ENCODE measurements at places on chromosomes 3 and 15.

DNA sequence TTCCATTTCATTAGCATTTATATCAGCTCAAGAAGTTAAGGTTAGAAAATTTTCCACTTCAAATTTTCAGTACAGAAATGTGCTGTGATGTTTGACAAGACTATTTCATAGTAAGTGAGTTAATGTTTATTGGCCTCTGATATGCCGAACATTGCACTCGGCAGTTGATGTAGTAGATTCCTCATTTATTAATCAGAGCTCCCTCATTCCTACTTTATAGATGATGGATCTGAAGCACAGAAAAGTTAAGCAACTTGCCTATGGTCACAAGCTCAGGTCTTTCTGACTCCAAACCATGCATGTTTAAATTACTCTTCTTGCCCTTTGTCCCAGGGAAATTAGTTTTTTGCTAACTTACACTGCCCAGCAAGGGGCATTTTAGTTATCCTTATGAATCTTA lies 92.0 kb downstream of the ATG7 start:
- DNase-seq: no peak

DNA sequence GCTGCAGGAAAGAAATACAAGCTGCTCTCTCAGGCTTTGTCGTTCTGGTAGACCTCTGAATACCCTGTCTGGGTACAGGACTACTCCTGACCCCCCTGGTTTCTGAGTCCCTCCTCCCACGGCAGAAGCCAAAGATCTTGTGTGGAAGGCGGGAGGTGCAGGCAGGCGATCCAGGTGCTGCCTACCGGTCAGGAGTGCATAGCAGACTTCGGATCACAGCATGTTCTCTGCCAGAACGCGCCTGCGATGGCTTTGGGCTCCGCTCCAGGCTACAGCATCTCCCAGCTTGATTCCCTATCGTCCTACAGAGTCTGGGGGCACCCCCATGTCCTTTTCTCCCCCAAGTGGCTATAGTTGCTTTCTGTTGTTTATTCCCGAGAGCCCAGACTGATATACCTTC lies 2.5 kb upstream of the CFAP100 start:
- DNase-seq: no peak

DNA sequence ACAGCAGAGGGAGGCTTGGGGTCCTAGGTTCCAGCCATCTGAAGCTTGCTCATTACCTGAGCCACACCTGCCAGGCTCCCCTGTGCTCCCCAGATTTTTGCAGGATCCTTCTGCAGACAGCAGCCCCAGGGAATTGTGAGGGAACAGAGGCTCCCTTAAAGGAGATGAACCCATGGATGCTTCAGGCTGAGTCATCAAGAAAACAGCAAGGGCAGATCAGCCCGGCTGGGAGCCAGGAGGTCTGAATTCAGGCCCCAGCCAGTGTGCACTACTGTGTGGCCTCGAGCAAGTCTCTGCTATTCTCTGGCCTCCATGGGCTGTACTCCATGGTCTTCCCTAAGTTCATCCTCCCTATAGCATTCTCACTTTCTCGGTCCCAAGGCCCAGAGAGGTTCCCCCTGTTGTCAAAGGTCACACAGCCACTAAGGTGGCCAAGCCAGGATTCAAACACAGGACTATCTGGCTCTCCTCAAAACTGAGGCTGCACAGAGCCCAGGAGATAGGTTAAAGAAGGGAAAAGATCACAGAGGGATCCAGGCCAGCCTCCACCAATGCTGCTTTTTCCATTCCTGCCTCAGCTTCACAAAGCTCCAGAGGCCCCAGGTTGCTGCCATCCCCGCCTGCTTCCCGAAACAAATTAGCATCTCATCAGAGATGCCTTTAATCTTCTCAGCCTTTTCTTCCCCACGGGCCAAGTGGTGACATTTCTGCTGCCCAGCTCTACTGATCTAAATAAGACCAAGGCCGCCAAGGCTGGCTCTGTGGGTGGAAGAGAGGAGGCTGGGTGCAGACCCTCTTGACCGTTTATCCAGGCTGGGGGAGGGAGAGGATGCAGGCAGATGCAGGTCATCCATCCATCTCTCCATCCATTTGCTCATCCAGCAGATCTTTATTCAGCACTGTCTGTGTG lies 21.2 kb upstream of the GRIP2 start:
- DNase-seq: no peak

- DNase-seq: no peak
Measured at GRCh38 chr3:161559177-161559998, 62.8 kb downstream of the OTOL1 start.

GRCh38 chr3:116034794-116035193 lies 410.5 kb downstream of the LSAMP start:
- DNase-seq: no peak

DNA sequence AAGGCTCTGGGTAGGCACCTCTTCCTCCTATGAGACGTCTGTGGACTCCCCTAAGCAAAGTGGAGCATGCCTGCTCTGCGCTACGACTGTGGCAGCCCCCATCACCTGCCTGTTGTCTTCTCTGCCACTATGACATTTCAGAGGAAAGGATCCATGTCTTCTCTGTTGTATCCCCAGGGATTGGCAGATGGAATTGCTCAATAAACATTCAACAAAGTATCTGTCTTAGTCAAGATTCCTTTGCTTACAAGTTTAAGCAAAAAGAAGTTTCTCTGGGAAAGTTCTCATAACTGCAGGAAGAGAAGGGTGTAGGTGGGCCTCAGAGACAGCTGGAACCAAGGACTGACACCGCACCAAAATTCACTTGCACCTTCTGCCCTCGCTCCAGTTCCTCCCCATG lies 34.3 kb downstream of the AMOTL2 start:
- no peak for DNase-seq

DNA sequence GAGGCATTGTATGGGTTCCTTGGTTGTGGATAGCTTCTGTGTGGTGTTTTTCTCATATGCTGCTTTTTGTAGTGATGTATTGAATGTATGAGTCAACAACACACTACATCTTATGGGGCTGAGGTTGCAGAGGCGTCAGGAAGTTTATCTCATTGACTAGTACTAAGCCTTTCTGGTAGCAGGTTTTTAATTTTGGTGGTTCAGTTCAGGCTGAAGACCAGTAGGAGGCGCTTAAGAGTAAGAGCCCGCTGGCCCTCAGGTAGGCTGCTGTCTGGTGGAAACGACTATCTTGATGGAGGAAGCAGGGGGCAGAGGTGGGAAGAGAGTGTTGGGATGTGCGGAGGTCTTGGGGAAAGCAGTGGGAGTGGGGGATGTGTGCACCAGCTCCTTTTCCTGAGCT lies 62.4 kb downstream of the RTP4 start:
- no peak for DNase-seq

- DNase-seq: no peak
Measured at GRCh38 chr3:59996056-59996455, 946.2 kb upstream of the CFAP20DC start.

DNA sequence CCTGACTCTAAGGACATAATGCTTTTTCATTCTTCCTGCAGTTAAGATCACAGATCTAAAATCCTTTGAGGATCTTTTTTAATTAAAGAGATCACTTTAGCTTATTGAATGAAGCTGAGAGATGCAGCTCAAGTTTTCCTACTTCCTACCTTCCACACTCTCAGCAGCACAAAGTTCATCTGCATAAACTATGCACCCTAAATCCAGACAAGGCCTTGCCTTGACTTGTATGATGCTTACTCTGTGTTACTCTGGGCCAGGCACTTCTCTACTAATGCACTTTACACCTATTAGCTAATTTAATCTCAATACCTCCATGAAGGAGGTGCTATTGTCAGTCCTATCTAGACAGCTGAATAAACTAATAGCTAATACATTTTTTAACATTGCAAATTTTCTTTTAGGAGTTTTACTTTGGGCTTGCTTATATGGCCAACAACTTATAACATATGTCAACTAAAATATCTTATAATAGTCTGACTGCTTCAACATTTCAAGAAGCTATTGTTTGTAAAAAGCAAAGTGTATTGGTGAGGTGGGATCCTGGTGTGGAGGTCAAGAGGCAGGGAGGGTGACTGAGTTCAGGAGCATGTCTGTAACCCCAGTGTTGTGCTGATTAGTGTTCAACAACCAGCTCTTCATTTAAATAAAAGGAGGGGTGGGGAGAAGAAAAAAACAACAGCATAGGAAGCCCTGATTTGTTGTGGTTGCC lies 172.4 kb upstream of the ATP11B start:
- no peak for DNase-seq

DNA sequence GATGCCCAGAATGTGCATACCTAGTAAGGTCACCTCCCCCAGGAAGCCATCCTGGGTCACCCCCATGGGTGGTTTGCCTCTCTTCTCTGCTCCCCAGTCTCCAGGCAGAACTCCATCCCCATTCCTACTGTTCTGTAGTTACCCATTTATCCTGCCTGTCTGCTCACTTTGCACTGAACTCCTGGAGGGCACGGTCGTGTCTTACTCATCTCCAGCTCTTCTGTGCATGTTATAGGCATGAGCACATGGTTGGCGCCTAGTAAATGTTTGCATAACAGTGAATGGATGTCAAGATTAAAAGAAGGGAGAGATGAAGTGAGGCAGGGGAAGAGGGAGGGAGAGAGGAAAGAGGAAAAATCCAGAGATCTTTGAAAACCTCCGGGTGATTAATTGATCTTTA lies 208.4 kb upstream of the TRIM42 start:
- no peak for DNase-seq

- no peak for DNase-seq
Measured at GRCh38 chr15:100683434-100683833, 81.0 kb downstream of the ASB7 start.

DNA sequence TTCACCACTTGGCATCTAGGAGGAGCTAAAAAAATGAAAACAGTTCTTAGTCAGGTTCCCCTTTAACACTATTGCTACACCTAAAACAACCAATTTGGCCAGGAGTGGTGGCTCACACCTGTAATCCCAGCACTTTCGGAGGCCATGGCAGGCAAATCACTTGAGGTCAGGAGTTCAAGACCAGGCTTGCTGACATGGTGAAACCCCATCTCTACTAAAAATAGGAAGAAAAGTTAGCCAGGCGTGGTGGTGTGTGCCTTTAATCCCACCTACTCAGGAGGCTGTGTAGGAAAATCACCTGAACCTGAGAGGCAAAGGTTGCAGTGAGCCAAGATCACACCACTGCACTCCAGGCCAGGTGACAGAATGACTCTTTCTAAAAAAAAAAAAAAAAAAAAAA lies 124.1 kb downstream of the DGKG start:
- no peak for DNase-seq

DNA sequence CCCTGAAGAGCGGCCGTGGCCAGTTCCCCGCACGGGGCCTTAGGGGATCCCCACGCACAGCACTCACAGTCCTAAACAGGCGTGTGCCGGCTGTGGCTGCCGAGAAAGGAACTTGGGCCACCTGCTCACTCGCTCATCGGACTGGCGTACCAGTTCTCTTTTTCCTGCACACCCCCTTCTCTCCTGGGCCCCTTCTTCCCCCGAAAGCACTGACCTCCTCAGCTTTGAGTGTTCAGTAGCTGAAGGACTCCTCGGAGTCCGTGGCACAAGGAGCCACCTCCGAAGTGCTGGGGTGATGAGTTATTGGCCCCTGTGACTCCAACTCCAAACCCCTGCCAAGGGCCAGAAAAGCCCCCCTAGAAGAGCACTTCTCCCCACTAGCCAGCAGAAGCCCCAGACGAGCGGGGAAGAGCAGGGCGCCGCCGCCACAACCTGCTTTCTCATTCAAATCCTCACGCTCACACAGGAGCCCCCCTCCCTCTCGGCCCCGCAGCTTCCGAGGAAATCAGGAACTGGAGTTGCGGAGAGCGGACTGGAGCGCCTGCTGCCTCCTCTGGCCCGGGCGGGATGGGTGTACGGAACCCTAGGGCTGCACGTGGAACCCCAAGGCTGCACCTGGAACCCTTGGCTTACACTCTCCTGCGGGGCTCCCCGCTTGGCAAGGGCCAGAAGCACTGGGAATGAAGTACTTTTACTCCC lies at the start of gene PLCH1:
Gene PLCH1, minus strand, starts transcription at position 446 of the 699 bp plus-strand sequence. CDS start 40,847 bp downstream, outside the sequence.
- DNase-seq: peak; percentile 47

DNA sequence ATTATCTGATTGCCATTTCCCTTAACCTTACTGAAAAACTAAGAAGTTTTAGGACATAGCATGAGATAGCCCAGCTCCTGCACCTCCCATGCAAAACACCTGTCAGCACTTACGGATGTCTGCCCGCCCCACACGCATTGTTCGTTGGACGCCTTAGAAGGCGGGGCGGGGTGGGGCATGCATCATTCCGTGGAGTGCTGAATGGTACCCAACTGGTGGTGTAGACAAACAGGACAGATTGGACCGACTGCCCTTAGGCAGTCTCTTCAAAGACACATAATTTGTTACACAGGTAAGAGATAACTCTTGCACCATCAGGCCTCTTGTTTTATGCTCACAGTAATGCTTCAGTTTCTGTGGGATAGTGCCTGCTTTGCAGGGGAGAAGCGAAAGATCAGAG lies 93.8 kb downstream of the SMAD6 start:
- DNase-seq: no peak

GRCh38 chr15:64029110-64029509 lies 17.2 kb downstream of the DAPK2 start:
- no peak for DNase-seq

DNA sequence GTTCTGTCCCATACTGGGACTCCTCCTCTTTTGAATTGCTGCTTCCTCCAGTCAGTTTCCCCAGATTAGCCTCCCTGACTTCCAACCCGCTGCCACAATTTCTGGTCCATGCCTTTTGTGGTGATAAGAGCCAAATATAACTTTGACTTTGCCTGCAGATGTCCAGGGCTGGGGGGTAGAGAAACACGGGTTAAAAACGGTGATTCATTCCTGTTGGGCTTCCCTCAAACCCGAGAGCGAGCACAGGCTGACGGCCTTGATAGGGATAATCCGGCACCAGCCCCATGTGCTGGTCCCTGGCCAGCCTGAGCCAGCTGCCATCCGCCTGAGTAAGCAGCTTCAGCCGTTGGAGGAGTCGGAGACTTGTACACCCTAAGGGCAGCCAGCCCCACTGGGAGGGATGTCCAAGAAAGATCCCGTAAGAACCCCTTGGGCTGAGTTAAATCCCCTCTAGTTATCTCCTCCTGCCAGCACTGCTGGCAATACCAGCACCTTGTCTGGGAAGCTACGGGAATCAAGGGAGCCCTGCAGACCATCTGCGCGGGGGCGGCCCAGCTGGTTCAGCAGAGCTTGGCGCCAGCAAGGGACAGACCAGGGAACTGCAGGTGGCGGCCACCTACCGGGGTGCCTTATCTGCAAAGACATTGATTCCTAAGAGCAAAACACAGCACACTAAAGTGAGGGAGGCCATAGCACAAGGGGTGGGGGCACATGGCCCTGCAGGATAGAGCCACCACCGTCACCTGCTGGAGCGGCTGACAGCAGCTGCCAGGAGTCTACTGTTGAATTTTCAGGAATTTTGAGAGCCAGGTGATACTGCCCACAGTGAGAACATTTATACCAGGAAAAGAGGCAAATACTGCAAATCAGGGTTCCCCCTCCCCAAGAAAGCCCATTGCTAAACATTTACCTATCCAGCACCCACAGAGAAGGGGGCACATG lies 18.1 kb downstream of the CSPG4 start:
- peak; percentile 28 for DNase-seq

DNA sequence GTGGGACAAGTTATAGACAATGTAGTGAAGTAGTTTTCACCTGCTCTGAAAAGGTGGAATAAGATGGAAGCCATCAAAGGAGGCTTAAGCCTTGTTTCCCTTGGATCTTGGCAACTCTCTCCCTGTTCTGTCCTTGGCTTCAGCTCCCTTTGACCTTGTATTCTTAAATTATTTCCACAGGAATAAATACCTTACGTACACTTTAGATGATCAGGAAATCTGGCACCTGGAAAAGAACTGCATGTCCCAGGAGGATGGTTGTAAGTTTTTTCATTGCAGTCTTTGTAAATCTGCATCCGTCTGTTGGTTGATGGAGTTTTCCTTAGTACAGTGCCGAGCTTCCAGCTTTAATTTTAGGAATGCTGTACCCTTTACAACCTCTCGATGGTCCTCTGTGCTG lies 11.8 kb downstream of the ST6GAL1 start:
- DNase-seq: no peak

GRCh38 chr3:4750306-4750968 lies 228.8 kb upstream of the BHLHE40 start:
- no peak for DNase-seq

- no peak for DNase-seq
Measured at GRCh38 chr3:146491303-146491702, 21.9 kb upstream of the PLSCR2 start.

All from activated naive CD8-positive, alpha-beta T cell treated with anti-CD3 and anti-CD28 coated beads, Interleukin-2, amount 50 U/mL, for 24 hours (primary cell).